ENCODE measurements at places on chromosomes 2 and 18.

- DNase-seq = no peak
These were observed 690.0 kb downstream of the ARHGAP15 start for GRCh38 chr2:143819190-143819735.

GRCh38 chr18:75656035-75656434 is 228.5 kb upstream of the SMIM21 start:
- DNase-seq = peak; percentile 11

GRCh38 chr2:234976479-234977227 is 24.8 kb downstream of the SH3BP4 start:
- DNase-seq = no peak

- no peak for DNase-seq
These were observed 60.1 kb upstream of the KIF5C start for GRCh38 chr2:148814860-148815419.

- DNase-seq = no peak
These were observed 117.5 kb downstream of the GALNT14 start for GRCh38 chr2:31020713-31021112.

DNA sequence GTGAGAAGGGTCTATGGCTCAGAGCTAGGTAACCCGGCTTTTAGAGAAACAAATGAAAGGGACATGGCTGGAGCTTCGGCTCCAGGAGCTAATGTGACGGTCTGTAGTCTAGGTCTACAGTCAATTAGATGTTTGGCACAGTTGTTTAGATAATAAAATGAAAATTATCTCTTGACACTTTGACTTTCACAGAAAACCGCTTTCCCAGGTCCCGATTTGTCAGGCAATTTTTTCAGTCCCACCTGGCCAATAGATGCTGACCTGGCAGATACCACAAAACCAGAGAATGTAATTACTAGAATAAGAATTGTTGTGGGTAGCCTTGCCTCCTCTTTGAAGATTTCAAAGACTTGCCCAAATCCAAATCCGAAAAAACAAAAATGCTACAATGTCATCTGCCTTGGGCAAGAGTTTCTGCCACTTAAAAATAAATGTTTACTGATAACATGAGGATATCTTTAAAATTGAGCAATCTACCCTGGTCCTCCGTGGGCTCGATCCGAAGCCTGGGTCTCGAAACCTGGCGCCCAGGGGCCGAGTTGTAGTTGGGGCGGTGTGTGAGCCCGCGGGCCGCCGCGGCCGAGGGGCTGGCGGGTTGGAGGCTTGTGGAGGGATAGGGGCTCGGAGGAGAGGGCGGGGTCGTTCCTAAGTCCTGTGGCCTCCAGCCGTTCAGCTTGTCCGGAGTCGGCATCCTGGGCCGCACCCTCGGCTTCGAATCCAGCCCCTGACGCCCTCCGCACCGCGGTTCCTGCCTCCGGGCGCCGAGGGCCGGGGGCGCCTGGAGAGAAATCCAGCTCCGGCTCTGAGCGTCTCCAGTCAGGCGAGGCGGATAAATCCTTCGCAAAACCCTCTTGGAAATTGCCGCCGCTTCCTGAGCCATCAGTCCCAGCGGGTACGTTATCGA is 2.3 kb downstream of the EMX1 start:
- peak; percentile 85 for DNase-seq

DNA sequence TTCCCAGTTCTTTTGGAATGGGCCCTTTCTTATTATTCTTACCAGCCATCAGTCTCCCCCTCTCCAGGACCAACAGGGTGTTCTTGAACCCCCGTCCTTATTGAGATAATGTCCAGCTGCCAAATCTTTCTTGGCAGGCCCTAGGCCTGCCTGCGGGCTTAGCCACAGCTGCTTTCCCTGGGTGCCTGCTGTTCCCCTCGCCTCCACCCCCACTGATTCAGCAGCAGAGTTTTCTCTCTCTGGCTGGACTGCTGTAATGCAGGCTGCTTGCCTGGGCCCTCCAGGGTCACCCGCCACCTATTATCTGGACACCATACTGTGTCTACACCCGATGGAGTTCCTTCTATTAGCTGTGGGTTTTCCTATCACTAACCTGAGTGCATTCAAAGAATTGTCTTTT is 395.4 kb upstream of the ATP5MC3 start:
- DNase-seq = peak; percentile 13

- peak; percentile 57 for DNase-seq
These were observed 96.4 kb upstream of the MSTN start for GRCh38 chr2:190158798-190159434.

DNA sequence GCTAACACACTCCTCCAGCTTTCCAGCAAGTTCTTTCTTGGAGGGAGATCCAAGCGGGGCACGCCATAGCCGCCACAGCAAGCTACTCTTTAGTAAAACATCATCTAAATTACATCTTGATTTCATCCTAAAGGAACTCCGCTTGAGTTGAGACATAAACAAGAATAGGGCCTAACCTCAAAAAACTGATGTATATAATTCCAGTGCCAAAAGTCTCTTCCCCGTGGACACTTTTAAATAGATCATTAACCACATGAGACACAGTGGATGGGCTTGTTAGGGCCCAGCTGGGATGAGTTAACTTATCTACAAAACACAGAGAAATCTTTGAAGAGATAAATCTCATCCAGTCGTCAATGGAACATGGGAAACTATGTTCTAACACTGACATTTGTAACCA is 20.8 kb upstream of the MLPH start:
- DNase-seq = no peak

GRCh38 chr2:217626926-217627325 is 375.9 kb downstream of the TNS1 start:
- no peak for DNase-seq

GRCh38 chr2:205834796-205835195 is 152.5 kb downstream of the NRP2 start:
- no peak for DNase-seq

GRCh38 chr18:58937071-58937886 is 72.6 kb downstream of the ZNF532 start:
- no peak for DNase-seq

DNA sequence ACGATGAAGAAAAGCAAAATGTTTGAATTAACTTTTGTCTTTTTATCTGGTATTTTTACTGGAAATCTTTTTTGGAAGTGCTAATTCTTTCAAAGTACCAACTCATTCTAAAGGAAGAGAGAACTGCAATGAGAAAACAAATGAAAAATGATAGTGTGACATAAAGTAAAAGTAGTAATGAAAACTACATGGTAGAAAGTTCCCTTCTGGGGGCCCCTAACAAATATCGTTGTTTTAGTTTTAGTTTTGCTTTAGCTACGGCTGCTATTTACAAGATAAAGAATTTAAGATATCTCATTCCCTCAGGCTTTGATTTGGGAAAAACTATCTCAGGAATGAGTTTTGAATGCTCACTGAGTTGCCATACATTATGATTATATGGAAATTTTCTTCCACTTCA is 161.4 kb downstream of the XIRP2 start:
- DNase-seq = no peak

- DNase-seq = no peak
These were observed 240.1 kb upstream of the MEX3C start for GRCh38 chr18:51437280-51438271.

GRCh38 chr2:160419776-160420505 is 73.7 kb downstream of the RBMS1 start:
- no peak for DNase-seq

GRCh38 chr2:207683879-207684627 is 27.4 kb upstream of the CCNYL1 start:
- DNase-seq = no peak

GRCh38 chr2:175926272-175926671 is 75.8 kb downstream of the LNPK start:
- no peak for DNase-seq

DNA sequence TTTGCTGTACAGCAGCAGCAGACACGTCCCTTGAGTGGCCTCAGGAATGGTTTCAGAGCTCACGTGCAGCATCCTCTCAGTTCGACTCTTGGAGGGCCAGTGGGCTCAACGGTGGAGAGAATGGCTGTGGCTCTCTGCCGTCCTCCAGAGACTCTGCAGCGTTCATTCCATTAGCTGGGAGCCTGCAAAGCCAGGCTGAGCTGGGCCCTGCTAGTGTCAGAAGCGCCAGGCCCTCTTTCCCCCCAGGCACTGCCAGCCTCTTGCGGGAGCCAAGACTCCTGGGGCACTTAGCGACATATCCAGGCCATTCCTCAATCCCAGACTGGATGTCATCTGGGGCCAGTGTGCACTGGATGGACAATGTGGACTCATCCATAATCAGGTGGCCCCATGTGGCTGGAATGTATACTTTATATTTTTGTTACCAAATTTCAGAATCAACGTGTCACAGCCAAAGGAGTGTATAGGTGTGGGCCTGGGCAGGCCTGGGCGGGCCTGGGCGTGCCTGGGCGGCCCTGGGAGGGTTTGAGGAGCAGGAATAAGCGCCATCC is 125.1 kb upstream of the EPAS1 start:
- DNase-seq = no peak

DNA sequence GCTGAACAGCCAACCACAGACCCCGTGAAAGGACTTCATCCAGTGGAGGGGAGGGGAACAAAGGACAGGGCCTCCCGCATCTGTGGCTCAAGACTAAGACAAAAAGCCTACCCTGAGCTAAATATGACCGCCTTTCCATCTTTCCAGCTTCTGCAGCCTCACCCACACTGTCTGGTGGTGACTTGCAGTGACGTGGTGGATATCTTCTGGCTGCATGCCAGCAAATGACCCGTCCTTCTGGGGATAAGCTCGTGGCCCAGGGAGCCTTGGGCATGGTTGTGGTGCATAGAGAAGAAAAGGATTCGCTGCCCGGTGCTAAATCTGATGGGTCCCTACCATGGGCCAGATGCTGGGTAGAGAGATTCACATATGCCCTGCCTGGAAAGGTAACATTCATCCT is 8.7 kb upstream of the NGEF start:
- no peak for DNase-seq

GRCh38 chr2:21451403-21451802 is 327.6 kb downstream of the TDRD15 start:
- DNase-seq = no peak

DNA sequence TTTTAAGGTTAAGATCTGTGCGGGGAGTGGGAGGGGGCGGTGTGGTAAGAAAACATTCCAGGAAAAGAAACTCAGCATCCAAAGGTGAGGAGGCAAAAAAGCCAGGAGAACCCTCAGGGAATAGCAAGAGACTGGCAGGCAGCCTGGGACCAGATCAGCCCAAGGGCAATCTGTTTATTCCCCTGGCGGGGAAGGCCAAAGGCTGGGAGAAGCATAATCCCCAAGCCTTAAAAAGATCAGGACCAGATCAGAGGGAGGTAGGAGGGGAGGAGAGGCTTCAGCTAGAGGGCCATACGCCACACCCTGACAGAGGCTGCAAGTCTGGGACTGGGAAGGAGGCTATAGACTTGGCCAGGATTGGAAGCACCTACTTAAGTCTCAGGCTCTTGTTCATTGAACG is 163.0 kb upstream of the PXDN start:
- DNase-seq = no peak

- DNase-seq = no peak
These were observed 1277.0 kb upstream of the SLC39A10 start for GRCh38 chr2:194380011-194380410.

DNA sequence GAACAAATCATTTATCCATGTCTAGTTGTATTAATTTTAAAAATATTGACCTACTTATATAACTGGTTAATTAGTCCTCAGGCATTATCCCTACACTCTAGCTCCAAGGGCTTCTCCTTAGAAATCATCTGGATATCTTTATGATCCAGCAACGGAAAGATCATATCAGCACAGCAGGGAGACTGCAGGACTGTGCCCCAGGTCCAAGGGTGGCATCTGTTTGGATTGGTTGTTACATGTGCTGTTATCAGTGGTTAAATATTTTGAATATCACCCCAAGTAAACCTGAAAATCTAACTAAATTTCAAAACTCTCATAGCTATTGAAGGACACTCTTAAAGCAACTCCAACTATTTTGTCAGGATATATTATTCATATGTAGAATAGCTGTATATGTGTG is 556.2 kb upstream of the ZEB2 start:
- no peak for DNase-seq

- peak; percentile 32 for DNase-seq
These were observed 17.9 kb downstream of the LCT start for GRCh38 chr2:135818937-135819610.

DNA sequence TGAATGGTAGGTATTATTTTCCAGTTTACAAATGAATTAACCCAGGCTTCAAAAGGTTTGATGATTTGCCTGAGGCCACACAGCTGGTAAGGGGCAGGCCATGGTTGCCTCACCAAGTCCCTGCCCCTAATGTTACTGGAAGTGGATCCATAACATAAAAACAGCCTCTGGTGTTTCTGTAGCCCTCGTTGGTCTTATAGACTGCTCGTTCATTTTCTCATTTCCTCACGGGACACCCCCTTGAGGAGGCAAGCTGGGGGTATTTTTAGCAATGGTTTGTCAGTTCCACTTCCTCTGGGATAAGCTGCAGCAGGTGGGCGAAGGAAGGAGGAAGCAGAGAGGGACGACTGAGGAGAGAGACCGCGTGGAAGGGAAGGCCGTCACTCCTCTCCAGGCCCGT is 32.9 kb upstream of the NDUFV2 start:
- DNase-seq = no peak

Data from neural progenitor cell (in vitro differentiated cells).